Suppressor macrophage (primary cell): ENCODE measurements at places on chromosomes 4 and X.

DNA sequence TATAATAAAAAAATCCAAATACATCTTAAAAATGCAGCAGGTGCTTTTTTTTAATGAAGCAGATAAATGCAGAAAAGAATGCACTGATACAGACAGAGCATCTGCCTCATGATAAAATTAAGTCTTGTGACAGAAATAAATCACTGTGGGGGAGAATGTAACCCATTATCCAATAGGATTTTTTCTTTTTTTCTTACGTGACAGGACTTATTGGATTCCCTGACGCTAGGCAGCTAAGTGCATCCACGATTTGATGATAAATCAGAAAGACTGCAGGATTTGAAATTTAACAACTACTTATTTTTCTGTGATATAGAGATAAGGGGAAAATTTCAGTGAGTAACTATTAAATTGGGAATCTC is 110.6 kb upstream of the PPARGC1A start:
- DNase-seq: no peak

GRCh38 chr4:1170976-1171310 is 1.4 kb downstream of the SPON2 start:
- no peak for DNase-seq

DNA sequence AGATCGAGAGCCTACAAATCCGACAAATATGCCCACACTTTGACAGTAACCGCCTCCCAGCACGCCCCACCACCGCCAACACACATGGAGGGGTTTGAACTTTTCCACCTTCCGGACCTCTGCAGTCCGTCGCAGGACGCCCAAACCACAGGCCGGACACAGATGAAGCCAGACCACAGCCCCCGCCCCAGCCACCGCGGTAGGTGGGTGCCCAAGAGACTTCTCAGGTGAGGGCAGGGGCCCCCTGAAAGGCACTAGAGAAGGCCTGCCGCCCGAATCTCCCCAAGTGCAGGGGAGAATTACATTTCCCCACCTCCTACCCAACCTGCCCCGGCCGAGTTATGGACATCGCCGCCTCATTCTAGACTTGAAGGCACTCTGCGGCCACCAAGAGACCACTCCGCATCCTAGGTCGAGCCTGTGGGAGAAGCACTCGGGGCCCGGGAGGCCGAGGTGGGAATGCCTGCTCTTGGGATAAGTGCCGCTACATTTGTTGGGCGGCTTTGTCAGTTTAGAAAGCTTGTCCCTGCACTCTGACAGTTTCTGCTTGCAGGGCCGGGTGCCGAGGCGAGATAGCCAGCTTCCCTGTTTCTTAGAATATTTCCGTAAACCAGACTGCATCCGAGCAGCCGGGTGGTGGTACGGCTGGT is 21.5 kb downstream of the HAND2 start:
- DNase-seq: peak; percentile 52

DNA sequence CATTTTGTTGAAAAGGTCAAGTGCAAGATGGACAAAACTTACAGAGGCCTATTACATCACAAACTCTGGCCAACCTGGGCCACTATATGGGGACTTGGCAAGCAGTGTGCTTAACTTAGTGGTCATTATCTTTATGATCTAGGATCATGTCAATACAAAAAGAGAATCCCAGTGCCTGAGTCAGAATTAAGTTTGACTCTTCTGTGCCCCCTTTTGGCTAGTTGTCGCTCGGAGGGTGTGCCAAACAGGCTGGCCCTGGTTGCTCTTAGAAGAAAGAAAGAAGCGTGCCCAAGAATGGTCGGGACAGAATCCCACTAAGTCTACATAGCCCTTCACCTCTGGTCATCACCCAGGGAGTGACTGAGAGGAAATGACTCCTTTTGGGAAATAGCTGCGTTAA is 100.1 kb downstream of the EIF4E start:
- no peak for DNase-seq

DNA sequence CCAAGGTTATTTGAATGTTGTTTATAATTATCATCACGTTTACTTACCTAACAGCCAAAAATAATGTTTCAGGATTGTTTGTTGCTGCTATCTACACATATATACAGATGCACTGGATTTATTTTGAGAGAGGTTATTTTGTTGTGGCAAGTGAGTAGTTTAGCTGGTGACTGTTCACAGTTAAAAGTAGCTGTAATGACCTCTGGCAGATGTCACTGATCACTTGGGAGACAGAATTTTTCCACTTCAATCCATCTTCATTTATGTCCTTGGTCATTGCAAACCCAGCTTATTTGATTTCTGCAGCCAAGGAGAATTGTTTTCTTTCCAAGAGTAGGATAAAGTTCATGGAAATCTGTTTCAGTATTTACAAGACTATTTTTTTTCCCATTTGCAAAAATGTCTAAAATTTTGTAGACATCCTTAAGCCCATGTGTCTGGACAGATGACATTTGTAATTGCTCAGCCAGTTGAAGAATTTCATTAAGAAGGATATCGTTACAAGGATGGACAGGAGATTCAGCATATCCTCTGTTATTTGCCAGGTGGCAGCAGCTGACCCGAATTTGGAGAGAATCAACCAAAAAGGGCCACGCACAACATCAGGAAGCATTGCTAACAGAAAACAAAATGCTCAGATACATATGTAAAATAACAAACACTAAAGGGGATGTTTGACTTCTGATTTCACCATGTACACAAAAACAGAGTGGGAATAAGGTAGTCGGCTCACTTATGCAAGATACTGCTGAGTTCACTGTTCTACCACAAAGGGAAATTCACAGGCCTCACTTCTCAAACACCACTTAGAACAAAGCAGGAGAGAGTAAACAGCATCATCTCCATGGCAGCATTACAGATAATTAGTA is 64.5 kb downstream of the GPRIN3 start:
- peak; percentile 27 for DNase-seq

- no peak for DNase-seq
These were observed 5.2 kb upstream of the PITX2 start for GRCh38 chr4:110627977-110628662.

DNA sequence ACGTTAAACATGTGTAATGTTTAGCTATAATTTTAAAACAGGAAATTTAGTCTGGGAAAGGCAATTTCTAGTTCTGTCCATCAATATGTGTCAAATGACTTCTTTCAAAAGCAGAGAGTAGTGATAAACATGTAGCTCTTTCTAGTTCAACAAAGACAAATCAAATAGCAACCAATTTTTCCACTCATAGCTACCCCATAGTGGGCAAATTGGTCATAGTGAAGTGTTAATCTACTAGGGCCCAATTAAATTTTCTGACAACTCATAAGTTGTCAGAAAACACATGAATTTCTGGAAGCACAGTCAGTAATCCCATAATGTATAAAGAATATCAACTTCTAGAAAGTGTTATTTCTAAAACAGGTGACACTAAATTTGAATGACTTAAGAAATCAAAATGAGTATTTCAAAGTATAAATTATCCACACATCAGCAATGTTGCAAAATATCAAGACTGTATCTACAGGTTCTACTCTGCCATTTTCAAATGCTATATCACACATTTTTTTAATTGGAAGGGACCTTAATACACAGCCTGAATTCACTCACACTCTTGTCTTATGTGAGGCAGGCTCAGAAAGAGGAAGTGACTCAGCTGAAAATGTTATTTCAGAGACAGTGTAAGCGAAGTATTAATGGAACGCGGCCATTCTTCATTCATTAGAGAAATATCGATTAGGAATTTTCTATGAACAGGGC is 7.7 kb downstream of the OCIAD2 start:
- peak; percentile 43 for DNase-seq

GRCh38 chr4:187362937-187363857 is 632.4 kb upstream of the ZFP42 start:
- DNase-seq: no peak

GRCh38 chrX:15679246-15679645 is 14.6 kb upstream of the CLTRN start:
- peak; percentile 13 for DNase-seq

- DNase-seq: no peak
These were observed 42.2 kb downstream of the NDNF start for GRCh38 chr4:121030131-121030530.

- peak; percentile 13 for DNase-seq
These were observed 405.9 kb downstream of the ADGRL3 start for GRCh38 chr4:61605984-61606383.

DNA sequence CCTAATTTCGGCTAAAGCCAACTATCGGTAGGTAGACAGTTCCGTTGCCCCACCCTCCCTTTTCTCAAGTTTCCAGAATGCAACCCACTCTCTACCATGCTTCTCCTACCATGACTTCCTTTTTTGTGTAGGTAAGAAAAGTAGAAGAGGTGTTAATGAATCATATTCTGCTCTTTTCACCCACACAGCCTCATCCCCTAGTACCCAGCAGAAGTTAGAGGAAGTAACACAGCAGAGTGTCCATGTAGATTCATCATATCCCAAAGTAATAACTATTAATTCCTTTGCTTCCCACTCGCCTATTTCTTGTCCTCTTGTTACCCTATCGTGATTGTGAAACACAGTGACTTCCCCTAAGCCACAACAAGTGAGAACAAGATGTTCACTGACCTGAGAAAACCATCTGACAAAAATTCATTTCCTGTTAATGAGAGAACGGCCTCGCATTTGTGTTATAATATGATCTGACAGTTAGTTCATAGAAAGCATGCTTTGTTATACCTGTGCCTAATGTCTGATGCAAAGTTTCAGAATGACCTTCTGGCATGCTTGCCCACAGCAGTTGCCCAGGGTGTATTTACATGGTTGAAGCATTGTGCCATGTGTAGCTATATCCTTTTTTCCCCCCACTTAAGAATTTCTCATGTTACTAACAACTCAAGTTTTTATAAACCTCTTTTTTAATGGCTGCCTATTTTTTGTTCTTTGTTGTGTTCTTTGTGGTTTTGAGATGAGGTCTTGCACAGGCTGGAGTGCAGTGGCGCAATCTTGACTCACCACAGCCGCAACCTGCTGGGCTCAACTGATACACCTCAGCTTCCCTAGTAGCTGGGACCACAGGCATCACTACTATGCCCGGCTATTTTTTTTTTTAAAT is 185.6 kb downstream of the RAP1GDS1 start:
- DNase-seq: peak; percentile 78

GRCh38 chrX:68090266-68090665 is 343.0 kb downstream of the OPHN1 start:
- no peak for DNase-seq

GRCh38 chr4:970854-971520 is 2.4 kb downstream of the DGKQ start:
- DNase-seq: no peak

GRCh38 chr4:100286636-100287035 is 96.4 kb upstream of the DDIT4L start:
- no peak for DNase-seq

- peak; percentile 56 for DNase-seq
These were observed 16.0 kb upstream of the TLR8 start for GRCh38 chrX:12890467-12890866.

DNA sequence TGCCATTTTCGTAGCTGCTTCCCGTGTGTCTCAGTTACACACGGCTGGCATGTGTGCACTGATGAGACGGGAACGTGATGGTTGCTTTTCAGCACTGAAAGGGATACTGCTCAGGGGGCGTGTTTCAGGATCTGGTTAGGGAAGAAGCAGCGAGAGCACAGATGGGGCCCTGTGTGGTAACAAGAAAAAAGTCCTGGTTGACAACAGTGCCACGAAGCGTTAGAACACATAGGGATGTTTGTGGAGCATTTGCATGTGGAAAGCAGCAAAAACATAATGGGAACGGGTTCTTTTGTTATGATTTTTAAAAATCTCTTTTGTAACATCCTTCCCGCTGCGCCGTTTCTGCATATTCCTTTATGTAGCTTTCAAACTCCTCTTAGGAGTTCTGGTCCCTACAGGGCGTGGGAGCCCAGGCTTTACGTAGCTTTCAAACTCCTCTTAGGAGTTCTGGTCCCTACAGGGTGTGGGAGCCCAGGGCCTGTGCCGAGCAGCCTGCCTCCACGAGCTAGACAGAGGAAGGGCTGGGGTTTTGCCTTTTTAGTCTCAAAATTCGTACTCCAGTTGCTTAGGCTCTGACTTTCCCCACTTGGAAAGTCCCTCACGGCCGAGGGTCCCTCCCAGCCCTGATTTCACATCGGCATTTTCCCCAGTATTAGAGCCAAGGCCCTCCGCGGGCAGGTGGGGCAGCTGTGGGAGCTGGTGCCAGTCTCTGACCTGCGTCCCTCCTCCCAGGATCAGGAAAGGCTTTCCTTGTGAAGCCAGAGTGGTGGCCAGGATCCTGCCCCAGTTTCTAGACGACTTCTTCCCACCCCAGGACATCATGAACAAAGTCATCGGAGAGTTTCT is 11.0 kb upstream of the MSANTD1 start:
- DNase-seq: no peak

DNA sequence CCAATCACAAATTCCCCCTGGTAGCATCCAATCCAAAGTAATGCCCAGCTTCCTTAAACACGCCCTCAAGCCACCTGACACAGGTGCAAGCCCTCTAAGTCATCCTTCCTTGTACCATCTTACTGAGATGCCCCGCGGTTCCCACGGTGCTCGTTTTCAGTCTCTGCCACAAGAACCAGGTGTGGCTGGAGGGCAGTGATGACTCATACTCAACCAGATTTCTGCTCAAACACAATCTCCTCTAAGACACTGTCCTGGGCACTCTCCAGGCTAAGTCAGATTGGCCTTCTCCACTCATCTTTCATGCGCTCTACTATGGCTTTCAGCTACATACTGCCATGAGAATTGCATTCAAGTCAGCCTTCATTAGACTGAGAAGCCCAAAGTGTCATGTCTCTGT is 3.5 kb downstream of the SH3KBP1 start:
- DNase-seq: no peak

DNA sequence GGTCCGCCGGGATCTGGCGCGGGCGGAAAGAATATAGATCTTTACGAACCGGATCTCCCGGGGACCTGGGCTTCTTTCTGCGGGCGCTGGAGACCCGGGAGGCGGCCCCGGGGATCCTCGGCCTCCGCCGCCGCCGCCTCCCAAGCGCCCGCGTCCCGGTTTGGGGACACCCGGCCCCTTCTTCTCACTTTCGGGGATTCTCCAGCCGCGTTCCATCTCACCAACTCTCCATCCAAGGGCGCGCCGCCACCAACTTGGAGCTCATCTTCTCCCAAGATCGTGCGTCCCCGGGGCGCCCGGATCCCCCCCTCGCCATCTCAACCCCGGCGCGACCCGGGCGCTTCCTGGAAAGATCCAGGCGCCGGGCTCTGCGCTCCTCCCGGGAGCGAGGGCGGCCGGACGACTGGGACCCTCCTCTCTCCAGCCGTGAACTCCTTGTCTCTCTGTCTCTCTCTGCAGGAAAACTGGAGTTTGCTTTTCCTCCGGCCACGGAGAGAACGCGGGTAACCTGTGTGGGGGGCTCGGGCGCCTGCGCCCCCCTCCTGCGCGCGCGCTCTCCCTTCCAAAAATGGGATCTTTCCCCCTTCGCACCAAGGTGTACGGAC is 482 bp upstream of the SHOX start:
- no peak for DNase-seq
